T-helper 1 cell (primary cell): ENCODE measurements at places on chromosomes 4 and X.
A peak's percentile ranks its signal among the peaks of the same experiment; 100 is the strongest.

DNA sequence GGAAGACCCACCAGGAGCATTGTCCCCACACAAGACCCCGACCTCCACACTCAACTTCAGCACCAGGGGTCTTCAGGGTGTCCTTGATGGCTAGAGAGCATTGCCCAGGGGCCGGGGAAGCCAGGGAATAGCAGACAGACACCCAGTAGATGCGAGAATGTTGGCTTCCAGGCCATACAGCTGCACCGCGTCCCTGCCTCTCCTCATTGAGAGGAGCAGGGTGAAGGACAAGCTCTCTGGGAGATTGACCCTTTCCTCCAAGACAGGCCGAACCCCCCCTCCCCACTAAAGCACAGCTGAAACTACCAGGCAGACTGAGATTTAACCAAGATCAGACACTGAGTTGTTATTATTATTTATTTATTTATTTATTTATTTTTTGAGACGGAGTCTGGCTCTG, 42.6 kb upstream of the SLC25A4 start:
- DNase-seq = no peak

- no peak for DNase-seq
Measured at GRCh38 chr4:16626945-16627344, 271.5 kb downstream of the LDB2 start.

GRCh38 chr4:106530821-106531220, 162.2 kb upstream of the GIMD1 start:
- no peak for DNase-seq

DNA sequence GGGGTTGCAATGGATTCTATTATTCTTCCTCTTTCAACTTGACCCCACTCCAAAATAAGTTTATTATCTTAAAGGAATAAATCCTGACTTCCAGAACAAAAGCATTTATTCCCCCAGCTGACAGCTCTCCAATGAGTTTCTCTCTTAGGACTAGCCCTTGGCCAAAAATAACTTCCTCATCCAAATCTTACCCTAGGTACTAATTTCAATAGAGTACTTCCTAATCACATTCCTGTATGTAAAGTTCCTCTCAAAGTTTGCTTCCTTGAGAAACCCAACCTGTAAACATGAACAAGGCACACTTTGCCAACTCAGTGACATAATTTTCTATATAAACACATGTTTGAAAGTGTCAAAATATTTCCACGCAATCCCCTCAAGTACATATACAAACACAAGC, 671.2 kb upstream of the GALNTL6 start:
- DNase-seq = no peak

- DNase-seq = no peak
Measured at GRCh38 chr4:164997324-164997723, 19.9 kb upstream of the TRIM61 start.

- no peak for DNase-seq
Measured at GRCh38 chr4:3470244-3471097, 7.4 kb downstream of the DOK7 start.

GRCh38 chr4:53782458-53782845, 191.2 kb upstream of the LNX1 start:
- no peak for DNase-seq

- DNase-seq = no peak
Measured at GRCh38 chr4:119271361-119272085, 50.4 kb downstream of the FABP2 start.

DNA sequence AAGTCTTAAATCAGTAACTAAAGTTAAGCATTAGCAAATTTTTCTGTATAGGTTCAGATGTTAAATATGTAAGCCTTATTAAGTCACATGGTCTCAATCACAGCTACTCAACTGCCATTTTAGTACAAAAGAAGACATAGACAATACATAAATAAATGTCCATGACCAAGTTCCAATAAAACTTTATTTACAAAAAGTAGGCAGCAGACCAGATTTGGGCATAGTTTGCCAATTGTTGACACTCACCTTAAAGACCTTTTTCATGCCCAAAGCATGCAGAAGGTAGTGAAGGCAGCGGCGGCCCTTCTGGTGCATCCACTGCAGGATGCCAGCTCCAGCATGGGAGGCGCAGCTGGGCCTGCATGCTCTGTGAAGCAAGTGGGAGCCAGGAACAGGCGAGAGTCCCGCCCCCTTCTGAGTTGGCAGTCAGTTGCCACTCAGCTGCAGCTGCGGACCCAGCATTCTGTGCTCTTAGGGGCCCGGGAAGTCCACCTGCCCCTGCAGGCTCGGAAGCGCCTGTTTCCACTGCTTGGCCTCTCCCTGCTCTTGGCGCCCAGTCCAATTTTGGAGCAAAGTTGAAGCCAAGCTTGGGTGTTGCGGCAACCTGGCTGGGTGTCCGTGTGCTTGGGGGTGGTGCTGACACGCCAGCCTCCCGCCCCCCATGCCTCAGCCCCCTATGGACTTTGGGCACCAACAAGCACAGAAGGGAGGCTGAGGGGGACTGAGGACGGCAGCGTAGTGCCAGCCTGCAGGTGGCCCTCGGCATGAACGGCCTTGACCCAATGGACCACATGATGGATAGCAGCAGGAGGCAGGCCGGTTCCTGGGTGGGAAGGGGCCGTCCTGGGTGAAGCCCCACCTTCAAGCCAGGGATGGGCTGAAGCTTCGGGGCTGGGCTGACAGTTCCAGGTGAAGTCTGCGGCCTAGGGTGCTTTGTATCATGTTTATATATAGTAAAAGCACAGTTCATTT, 42.4 kb upstream of the PABPC4L start:
- no peak for DNase-seq

DNA sequence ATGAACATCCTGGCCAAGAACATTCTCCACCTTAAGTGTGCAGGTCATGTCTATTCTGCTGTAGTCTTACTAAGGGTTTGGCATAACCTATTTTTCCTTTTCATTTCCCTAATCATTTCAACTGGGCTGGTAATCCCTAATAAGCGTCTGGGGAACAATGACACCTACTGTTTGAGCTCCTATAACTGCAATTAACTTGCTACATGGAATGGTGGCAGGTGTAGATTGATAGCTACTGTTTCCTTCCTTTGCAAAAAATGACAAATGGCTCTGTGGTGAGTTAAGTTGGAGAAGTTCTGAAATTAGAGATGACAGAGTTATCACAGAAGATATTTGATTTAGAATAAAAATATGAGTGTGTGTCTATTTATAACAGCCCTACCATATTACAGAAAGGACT, 104.5 kb upstream of the NAP1L5 start:
- no peak for DNase-seq

DNA sequence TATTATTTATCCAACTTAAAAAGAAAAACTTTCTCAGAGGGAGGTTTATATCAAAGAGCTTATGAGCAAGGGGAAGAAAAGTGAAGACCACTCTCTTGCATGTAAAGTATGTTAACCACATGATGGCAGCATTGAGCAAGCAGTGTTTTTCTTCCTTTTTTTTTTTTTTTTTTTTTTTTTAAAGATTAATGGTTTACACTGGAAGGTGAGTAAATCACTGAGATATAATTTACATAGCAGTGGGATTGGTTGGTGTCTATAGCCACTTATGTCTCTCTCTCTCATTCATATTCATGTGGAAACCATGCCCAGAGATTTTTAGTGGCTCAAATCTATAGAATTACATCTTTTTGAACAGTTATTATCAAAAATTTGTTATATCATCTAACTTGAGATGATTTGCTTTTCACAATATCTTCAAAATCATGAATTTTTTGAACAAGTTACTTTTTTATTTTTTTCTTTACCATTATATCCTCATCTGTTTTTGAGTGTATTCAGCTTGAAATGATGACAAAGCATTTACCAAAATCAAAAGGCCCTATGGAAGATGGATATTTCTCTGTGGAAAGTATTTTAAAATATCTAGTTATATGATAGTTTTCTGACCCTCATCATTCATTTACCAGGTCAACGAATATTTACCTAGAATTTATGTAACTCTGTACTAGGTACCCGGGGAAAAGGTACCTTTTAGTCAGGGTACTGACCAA, 31.6 kb downstream of the MTHFD2L start:
- DNase-seq = no peak

DNA sequence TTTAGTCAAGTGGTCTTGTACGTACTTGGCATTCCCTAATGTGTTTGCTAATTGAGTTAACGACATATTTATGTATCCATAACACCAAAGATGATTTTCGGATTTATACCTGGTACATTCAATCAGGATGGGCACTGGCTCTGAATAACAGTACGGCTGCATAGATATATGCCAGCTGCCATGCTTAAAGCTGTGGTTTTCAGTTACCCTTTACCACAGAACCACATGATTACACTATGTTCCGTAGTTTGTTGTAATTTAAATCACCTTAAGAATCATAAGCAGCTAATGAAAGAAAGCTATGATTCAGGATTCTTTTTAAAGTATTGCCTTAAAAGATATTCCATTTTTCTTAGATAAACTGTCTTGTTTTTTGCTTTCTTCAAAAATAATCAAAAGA, 53.6 kb downstream of the FIP1L1 start:
- DNase-seq = no peak

DNA sequence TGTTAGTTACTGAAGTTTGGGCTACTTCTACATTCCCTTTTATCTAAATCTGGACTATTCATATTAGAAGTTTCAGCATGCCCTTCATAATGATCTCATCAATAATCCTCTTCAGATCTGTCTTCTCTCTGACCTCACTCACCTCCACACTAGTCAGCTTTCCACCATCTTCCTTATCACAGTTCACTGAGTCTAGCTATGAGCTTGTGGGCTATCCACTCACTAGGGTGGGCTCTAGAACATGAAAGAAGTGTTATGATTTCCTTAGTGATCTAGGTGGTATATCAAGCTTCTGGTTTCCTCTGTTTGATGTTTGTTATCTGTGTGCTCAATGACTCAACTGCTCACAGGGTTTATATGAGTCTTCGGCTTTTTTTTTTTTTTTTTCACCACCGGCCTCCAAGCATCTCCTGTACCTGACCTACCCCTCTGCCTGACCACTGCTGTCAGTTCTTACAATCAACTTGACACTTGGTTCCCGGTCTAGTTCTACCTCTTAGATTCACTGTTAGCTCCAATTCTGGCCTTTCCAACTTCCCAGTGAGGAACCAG, 103.1 kb downstream of the PAPSS1 start:
- DNase-seq = no peak

DNA sequence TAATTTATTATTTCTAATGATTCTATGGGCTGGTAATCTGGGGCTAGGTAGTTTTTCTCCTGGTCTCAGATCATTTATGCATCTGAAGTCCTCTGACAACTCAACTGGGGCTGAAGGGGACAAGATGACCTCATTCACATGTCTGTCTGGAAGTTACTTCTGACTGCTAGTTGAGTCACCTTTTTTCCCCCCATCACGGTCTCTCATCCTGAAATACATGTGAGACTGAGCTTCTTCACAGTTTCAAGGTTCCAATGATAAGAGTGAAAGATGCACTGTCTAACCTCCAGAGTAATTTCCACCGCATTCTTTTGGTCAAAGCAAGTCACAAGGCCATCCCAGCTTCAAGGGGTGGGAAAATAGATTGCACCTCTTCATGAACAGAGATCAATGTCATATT, 356.7 kb upstream of the RPS6KA3 start:
- no peak for DNase-seq

DNA sequence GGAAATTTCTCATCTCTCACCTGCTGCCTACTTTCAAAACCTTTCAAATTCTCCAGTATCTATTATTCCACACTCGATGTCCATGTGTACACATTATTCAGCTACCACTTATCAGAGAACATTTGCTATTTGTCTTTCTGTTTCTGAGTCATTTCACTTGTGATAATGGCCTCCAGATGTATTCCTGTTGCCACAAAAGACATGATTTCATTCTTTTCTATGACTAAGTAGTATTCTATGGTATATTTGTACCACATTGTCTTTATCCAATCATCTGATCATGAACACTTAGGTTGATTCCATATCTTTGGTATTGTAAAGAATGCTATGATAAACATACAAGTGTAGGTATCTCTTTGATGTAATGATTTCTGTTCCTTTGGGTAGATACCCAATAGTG, 310.1 kb upstream of the SPOCK3 start:
- no peak for DNase-seq

DNA sequence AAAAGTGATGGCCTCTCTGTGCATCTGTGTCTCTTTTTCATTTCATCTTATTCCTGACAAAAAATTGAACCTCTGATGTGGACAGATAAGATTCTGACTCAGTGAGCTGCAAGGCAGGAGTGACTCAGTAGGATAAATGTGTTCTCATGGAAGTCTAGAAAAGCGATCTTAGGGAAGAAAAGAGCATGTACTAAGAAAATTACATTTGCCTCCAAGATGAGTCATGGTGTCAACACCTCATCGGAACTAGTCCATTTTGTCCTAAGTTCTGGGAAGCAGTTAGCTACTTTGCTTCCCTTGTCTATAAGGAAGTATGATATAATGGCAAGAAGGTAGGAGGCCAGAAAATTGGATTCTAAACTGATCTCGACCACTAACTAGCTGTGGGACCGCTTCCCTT, 83.5 kb upstream of the AFF2 start:
- no peak for DNase-seq

GRCh38 chrX:155871934-155872333, 9.2 kb upstream of the VAMP7 start:
- DNase-seq = no peak

DNA sequence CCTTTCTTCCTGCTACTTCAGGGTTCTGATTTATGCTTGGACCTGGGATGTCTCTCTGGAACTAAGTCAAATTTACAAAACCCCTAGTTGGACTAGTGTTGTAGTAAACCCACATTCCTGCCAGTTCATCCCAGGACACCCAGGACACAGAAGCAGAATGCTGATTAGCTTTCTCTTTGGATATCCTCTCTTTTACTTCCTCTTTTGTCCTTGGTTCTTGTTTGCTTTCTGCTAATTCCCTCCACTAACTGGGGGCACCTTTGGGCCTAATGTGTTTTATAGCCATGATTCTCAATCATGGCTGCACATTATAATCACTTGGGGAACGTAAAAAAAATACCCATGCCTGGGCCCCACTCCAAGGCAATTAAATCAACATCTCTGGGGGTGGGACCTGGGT, 42.5 kb downstream of the LANCL3 start:
- no peak for DNase-seq

DNA sequence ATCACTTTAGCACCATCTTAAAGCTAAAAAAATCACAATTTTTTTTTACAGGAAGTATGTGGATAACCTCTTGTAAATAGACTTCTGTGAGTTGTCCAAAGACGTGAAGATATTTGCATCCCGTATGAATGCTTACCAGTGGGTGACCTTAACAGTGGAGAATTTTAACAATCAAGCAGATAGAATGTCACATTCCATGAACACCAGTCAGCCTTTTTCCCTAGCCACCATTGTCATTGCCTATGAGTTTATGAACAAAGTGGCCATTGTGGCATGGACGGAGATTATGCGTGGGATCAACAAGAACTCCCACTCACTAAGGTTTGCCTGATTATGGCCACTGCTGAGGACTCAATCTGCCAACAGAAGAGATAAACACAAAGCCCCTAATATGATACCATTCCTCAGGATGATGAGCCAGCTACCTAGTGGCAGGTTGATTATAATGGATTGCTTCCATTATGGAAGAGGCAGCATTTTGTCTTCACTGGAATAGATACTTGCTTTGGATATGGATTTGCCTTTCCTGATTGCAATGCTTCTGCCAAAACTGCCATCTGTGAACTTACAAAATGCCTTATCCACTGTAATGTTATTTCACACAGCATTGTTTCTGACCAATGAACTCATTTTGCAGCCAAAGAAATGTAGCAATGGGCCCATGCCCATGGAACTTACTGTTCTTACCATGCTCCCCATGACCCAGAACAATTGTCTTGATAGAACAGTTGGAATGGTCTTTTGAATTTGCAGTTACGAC, 830.9 kb upstream of the NDST4 start:
- no peak for DNase-seq

GRCh38 chrX:70979136-70979762, 48.4 kb upstream of the SLC7A3 start:
- DNase-seq = peak; percentile 3

- no peak for DNase-seq
Measured at GRCh38 chr4:62135565-62136156, 935.5 kb downstream of the ADGRL3 start.
